ENCODE measurements at places on chromosomes 3 and 15. TPM values are rescaled to one million over a fixed set of nuclear protein-coding genes. Genes with fewer than 3 reads are reported as not detected.

Gene TRIM59
- total RNA-seq: 15.9 TPM

Gene KLHL6
- total RNA-seq: 3.5 TPM

Gene FMN1
- total RNA-seq: 19.6 TPM

Gene KLHL25
- total RNA-seq: 16.2 TPM

All from metanephros (tissue), 2 donors.